ENCODE measurements at places on chromosomes 6 and 20. TPM values are rescaled to one million over a fixed set of nuclear protein-coding genes. Genes with fewer than 3 reads are reported as not detected.

Gene RSPH4A
- 2.8 TPM for polyA plus RNA-seq

Gene CGA
- polyA plus RNA-seq, result not detected

Gene WFDC2
- 141 TPM for polyA plus RNA-seq

Gene CARMIL1
- polyA plus RNA-seq, result 109 TPM

Gene DEFB112
- not detected for polyA plus RNA-seq

Gene APMAP
- polyA plus RNA-seq, result 108 TPM

Gene ARMC2
- polyA plus RNA-seq, result 10.9 TPM

Gene HLA-DOB
- polyA plus RNA-seq, result 0.17 TPM

Gene NKAIN2
- polyA plus RNA-seq, result 20.2 TPM

Gene SERINC3
- polyA plus RNA-seq, result 73.7 TPM

Gene SEL1L2
- polyA plus RNA-seq, result 0.39 TPM

Gene COL11A2
- 3.8 TPM for polyA plus RNA-seq

Gene MYLK4
- polyA plus RNA-seq, result 1.7 TPM

Gene CTAGE9
- not detected for polyA plus RNA-seq

Gene ZSCAN23
- 16.1 TPM for polyA plus RNA-seq

Gene PTGIS
- 31.6 TPM for polyA plus RNA-seq

Gene CYP39A1
- polyA plus RNA-seq, result 9.3 TPM

Gene RAET1G
- 0.75 TPM for polyA plus RNA-seq

Gene STMND1
- 0.25 TPM for polyA plus RNA-seq

Gene BPIFB1
- not detected for polyA plus RNA-seq

Gene SPTLC3
- polyA plus RNA-seq, result 20.1 TPM

Gene PCSK2
- 0.85 TPM for polyA plus RNA-seq

Gene CUTA
- 213 TPM for polyA plus RNA-seq

Gene IL17A
- polyA plus RNA-seq, result not detected

Gene DUSP15
- 18.8 TPM for polyA plus RNA-seq

Gene SIRPG
- not detected for polyA plus RNA-seq

Gene ADAM33
- 4.2 TPM for polyA plus RNA-seq

Gene E2F1
- polyA plus RNA-seq, result 11.0 TPM

Gene BTN1A1
- polyA plus RNA-seq, result 0.28 TPM

Gene OR2J3
- not detected for polyA plus RNA-seq

Gene PKIB
- polyA plus RNA-seq, result 1.8 TPM

Gene GTF3C6
- polyA plus RNA-seq, result 108 TPM

Gene ZBP1
- 0.21 TPM for polyA plus RNA-seq

Gene ABT1
- 15.1 TPM for polyA plus RNA-seq

Gene GUCA1A
- polyA plus RNA-seq, result 0.07 TPM

Gene DLL1
- 7.2 TPM for polyA plus RNA-seq

Gene ALDH5A1
- polyA plus RNA-seq, result 30.0 TPM

Gene RNF217
- polyA plus RNA-seq, result 15.8 TPM

Gene PM20D2
- 31.6 TPM for polyA plus RNA-seq

Measured in right renal cortex interstitium (tissue), 3 donors.